ENCODE measurements at places on chromosomes 6 and 20. TPM values are rescaled to one million over a fixed set of nuclear protein-coding genes. Genes with fewer than 3 reads are reported as not detected.

Gene FAM210B
- 40.0 TPM for total RNA-seq

Gene CARMIL1
- total RNA-seq = 17.7 TPM

Gene GSTA3
- total RNA-seq = 0.17 TPM

Gene ADGRG6
- 0.32 TPM for total RNA-seq

Gene PMEPA1
- 0.94 TPM for total RNA-seq

Gene SYNDIG1
- not detected for total RNA-seq

All from bronchial smooth muscle cell (primary cell).